Gastrocnemius medialis (tissue), 4 donors: ENCODE measurements at places on chromosomes 5 and 9.
A peak's percentile ranks its signal among the peaks of the same experiment; 100 is the strongest.

DNA sequence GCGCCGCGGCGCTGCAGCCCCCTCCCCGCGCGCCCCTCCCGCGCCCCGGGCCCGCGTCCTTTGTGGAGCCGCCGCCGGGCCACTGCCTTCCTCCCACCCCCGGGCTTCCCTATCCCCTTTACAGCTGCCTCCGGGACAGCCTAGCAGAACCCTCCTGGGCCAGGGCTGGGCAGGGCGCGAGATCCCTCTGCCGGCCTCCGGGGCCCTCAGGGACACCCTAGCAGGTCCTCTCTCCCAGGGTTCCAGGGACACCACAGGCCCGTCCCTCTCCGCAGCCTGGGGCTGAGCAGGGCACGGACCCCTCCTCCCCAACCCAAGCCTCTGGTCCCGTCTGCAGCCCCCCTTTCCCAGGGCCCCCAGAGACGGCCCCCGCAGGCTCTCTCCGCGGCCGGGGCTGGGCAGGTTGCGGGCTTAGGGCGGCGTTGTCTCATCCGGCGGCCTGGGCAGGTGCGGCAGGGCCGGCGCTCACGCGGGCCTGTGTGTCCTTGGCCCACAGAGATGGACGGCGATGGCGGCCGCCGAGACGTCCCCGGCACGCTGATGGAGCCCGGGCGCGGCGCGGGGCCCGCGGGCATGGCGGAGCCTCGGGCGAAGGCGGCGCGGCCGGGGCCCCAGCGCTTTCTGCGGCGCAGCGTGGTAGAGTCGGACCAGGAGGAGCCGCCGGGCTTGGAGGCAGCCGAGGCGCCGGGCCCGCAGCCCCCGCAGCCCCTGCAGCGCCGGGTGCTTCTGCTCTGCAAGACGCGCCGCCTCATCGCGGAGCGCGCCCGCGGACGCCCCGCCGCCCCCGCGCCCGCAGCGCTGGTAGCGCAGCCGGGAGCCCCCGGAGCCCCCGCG is 710 bp downstream of the WNK2 start:
- DNase-seq: no peak

- no peak for DNase-seq
Measured at GRCh38 chr9:113616621-113617496, 153.3 kb downstream of the RGS3 start.

DNA sequence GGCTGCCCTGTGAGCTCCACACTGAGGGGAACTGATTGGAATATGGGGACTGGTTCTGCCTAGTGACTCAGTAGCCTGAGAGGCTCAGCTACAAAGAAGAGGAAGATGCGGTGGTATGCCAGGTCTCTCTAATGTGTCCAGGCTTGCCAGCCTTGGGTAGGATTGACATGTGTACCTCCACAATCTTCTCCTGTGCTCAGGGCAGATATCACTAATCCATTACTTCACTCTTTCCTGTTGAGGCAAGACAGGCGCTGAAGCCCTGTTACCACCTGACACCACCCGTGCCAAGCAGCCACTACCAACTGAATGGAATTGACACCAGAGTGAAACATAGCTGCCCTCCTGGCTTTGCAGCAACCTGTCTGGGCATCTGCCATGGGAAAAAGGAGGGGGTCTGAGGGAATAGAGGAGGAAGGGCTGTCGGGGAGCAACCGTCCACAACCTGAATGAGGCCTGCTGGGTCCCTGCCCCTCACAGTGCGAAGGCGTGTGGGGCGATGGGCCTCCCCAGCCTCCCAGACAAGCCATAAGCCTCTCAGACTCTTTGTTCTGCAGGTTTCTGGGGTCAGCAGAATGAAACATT is 114.7 kb upstream of the CXCL14 start:
- no peak for DNase-seq

GRCh38 chr5:156556666-156557406 is 229.9 kb downstream of the SGCD start:
- DNase-seq: no peak

DNA sequence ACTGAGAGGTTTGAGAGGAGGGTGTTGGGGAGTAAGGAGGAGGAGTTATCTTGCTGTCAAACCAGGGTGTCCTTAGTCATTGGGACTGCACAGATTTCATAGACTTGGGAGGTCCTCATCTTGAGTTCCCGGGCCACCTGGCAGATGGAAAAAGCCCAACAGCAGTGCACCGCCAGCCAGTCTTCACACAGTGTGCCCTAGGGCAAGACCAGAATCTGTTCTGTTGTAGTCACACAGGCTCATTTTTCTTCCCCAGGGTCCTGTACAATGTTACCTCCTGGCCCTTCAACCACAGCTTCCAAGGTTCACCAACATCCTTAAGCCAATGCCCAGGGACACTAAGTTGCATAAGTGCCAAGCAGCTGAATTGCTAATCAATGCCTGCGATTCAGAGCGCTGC is 21.0 kb downstream of the PLAC8L1 start:
- DNase-seq: no peak

- no peak for DNase-seq
Measured at GRCh38 chr5:149049371-149049781, 13.5 kb downstream of the SH3TC2 start.

DNA sequence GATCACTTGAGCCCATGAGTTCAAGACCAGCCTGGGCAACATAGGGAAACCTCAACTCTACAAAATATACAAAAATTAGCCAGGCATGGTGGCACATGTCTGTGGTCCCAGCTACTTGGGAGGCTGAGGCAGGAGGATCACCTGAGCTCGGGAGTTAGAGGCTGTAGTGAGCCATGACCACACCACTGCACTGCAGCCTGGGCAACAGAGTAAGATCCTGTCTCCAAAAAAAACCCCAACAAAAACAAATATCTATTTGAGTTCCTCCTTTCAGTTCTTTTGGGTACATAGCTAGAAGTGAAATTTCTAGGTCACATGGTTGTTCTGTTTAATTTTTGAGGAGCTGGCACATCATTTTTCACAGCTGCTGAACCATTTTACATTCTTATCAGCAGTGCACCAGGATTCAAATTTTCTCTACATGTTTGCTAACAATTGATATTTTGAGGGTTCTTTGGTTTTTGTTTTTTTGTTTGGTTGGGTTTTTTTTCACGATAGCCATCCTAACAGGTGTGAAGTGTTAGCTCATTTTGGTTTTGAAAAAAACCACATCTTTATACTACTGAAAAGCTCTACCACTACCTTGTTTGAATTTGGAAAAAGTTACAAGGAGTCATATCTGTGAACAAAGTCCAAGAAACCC is 176.9 kb upstream of the SLC12A2 start:
- no peak for DNase-seq

DNA sequence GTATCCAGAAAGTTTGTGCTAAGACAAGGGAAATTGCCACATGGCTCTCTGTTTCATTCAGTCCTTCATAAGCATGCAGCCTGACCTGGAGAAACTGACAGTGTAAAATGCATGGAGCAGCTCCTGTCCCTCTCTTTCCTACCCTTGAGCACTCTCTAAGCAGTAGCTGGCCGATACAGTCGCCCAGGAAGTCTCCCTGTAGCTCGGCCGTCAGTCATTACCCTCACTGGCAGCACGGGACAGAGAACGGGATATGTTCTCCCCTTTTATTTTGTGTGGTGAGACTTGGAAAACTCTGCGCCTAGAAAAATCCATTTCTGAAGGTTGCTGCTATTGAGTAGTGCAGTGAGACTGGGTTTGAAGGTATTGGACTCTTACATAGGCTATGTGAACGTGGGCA is 56.8 kb upstream of the KCNMB1 start:
- no peak for DNase-seq

DNA sequence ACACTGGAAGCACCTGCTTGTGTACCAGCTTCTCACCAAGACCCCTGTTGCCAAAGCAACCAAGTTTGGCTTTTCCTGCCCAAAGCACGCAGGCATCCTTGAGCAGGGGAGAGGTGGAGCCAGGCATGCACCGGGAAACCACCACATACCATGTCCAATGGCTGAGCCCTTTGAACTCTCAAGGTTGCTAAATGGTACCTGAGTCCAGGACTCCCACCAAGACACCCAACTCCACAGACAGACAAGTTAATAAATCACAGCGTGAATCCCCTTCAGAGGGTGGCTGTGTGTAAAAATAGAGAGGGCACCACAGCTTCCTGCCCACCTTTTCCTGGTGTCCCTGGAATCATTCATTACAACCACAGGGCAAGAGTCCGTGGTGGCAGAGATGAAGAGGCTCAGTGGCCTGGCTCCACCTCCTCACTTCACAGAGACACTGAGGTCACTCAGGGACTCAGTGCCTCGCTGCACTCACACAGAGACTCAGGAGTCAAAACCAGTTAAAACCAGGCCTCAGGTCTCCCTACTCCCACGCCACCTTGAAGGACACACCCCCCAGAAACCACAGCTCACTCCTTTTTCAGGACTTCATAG is 143.7 kb downstream of the C5orf15 start:
- DNase-seq: no peak

GRCh38 chr9:104503440-104503839 is 623 bp upstream of the OR13F1 start:
- no peak for DNase-seq

DNA sequence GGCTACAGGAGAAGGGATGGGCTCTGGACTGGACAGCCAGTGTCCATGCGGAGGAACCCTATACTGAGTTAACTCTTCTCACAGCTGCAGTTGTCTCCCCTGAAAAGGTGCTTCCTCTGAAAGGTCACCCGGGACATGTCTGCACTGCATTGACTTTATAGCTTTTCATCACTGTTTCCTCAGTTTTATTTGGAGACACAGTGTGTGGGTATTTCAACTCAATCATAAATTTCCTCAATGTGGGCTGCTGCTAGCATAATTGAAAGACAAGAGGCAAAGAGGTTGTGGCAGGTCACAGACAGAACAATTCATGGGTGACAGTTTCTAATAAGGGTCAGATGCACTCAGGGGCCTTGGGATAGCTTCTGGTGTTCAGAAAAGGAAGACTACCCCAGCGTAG is 336.8 kb downstream of the KDM4C start:
- DNase-seq: no peak

- DNase-seq: no peak
Measured at GRCh38 chr5:57655228-57655627, 172.6 kb upstream of the ACTBL2 start.

DNA sequence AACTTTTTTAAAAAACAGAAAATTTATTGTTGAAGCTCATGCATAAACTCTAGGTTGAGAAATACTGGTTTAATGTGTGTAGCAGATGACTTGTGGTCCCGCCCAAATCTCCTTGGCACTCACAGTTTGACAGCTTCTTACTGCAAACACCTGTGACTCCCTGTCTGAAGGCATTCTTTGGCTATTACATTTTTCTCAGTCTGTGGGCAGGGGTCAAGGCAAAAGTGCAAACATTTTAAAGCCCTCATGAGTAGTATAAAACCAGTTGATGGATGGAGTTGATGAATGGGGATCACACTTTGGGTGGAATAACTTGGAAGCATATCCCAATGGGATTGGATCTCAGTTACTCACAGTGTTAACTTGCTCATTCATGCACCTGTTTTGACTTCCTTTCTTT is 1007.0 kb upstream of the NUDT12 start:
- no peak for DNase-seq

DNA sequence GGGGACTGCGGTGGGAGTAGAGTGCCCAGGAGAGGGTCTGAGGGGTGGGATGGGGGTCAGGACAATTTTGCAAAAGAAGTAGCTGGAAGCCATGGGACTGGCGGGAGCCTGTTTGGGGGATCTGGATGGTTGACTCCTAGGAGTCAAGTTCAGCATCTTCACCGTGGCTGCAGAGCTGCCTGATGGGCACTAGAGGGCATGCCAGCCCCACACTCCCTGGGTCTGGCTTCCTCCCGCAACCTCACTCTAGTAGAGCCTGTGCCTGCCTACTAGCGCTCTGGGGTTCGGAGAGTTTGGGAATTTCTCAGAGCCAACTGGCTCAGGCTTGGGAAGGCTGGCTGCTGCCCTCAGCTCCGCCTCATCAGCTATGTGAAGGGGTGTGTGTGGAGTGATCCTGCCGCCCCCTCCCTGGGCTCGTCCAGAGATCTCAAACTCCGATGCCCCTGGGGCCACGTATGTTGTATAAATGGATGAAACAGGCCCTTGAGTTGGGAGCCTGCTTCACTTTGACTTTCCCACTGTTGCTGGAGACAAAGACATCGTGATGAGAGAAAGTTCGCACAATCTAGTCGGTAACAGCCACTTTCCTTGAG is 10.8 kb downstream of the TSPAN17 start:
- DNase-seq: peak; percentile 51

- peak; percentile 54 for DNase-seq
Measured at GRCh38 chr5:38535248-38535750, 21.1 kb downstream of the LIFR start.

DNA sequence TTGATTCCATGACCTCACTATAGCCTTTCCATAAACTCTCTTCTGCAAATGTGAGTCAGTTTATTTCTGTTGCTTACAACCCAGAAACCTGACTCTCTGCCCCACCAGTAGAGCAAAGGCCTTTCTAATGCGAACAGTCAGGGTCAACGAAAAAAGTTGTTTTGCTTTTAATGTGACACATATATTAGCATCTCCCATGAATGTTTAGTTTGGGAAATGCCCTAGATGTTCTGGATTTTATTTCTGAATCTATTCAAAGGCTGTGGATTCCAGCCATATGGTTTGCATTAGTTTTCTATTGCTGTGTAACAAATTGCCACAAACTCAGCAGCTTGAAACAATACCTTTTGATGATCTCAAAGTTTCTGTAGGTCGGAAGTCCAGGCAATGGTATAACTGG is 193.5 kb downstream of the GNA14 start:
- DNase-seq: no peak

GRCh38 chr5:140344683-140345423 is 1.6 kb downstream of the HBEGF start:
- peak; percentile 53 for DNase-seq

- no peak for DNase-seq
Measured at GRCh38 chr9:104468261-104468660, 35.8 kb upstream of the OR13F1 start.

DNA sequence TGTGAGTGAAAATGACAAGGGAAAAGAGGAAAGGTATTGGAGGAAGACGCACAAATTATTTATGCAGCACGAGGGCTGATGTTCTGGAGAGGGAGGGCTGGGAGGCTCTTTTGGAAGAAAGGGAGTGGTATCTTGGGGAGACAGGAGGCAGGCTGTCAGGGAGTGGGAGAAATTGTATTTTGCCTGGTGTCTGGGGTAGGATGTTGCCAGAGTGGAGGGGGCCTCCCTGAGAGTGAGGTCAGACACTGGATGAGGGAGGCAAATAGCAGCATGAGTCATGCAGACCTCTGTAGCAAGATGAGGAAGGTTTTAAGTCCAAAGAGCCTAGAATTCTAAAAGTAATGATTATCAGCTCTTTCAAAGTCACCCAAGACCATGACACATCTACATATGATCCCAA is 158.0 kb downstream of the DMRT2 start:
- DNase-seq: no peak
